ENCODE measurements at places on chromosomes 16 and 17.

DNA sequence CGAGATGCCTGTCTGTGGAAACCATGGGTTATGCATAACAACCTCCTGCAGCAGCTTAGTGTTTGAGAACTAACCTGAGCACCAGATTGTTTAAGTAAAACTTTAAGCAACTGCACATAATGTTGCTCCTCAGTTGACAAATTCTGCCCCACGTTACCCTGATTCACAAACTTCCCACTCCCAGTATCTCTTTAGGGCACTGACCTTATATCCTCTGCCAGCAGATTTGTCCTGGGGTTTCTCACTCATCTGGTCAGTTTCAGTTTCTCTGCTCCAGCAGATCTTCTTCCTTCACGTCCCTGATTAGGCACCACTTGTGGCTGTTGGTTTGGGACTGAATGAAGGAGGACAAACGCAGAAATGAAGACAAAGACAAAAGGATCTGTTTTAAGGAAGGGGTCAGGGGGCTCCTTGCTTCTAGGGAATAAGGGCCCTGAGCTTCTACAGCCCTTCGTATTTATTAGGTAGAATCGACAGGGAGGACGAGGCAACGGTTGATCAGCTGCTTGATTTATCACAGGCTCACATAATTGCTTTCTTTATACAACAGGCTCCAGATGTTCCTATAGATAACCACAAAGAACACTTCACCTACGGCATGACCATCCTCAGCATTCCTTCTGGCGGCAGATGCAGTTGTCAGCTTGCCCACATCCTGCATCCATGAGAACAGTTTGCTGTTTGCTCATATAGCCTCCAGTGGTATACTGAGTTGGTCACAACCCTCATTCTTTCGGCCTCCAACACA lies 13.5 kb upstream of the ZNF689 start:
- no peak for DNase-seq

DNA sequence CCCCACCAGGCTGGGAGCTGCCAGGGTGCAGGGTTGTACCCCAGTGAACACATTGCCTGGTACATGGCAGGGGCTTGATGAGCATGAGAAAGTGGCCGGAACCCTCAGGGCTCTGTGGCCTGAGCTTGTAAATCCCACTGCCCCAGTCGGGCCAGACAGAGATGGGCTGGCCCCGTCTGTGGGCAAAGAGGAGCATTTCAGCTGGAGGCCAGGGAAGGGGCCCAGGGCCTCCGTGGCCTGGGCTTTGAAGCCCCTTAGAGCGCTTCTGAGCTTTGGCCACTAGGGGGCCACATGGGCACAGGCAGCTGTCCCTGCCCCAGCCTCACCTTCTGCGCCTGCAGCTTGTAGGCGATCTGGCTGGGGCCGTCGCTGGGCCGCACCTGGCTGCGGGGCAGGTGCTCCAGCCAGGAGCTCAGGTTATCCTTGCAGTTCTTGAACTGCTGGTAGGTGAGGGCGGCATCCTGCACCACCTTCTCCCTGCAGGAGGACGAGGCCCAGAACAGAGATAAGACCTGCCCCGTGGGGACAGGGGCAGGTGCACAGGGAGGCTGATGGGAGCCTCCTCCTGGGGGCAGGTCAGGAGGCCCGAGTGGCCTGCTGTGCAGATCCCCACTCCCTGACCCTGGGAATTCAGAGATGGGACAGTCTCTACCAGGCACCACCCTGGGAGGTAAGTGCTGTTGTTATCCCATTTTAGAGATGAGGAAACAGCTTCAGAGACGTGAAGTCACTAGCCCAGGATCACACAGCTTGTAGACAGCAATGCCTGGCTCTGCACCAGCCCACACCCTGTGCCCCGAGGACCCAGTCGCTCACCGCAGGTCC lies 12.8 kb downstream of the EVPL start:
- peak; percentile 59 for DNase-seq

DNA sequence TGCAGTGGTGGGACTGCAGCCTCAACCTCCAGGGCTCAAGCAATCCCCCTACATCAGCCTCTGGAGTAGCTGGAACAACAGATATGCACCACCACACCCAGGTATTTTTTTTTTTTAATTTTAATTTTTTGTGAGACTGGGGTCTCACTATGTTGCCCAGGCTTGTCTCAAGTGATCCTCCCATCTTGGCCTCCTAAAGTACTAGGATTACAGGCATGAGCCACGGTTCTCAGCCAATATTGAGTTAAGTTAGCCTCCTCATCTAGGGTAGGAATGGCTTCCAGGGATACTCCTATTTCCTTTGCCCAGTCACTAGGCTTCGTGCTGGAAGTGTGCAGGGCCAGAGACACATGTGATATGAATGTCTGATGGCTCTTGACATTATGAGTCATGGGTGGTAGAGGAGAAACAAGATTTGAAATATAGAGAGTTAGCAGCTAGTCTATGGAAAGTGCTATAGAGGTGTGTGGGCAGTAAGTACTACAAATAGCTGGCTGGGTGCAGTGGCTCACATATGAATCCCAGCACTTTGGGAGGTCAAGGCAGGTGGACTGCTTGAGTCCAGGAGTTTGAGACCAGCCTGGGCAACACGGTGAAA lies 8.0 kb upstream of the HES7 start:
- DNase-seq: no peak

DNA sequence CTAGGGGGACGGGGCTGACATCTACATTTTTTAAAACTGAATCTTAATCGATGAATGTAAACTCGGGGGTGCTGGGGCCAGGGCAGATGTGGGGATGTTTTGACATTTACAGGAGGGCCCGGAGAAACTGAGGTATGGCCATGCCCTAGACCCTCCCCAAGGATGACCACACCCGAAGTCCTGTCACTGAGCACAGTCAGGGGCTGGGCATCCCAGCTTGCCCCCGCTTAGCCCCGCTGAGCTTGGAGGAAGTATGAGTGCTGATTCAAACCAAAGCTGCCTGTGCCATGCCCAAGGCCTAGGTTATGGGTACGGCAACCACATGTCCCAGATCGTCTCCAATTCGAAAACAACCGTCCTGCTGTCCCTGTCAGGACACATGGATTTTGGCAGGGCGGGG lies 21.4 kb downstream of the ADAM11 start:
- DNase-seq: peak; percentile 8

- no peak for DNase-seq
Observed at GRCh38 chr16:27335349-27336053, 21.7 kb downstream of the IL4R start.

GRCh38 chr16:88003316-88003715 lies 52.1 kb downstream of the BANP start:
- no peak for DNase-seq

- no peak for DNase-seq
Observed at GRCh38 chr16:3147046-3147756, 12.4 kb downstream of the ZNF213 start.

GRCh38 chr17:75909812-75910274 lies 5.2 kb upstream of the MRPL38 start:
- DNase-seq: no peak

- no peak for DNase-seq
Observed at GRCh38 chr16:28146536-28146935, 65.2 kb downstream of the XPO6 start.

DNA sequence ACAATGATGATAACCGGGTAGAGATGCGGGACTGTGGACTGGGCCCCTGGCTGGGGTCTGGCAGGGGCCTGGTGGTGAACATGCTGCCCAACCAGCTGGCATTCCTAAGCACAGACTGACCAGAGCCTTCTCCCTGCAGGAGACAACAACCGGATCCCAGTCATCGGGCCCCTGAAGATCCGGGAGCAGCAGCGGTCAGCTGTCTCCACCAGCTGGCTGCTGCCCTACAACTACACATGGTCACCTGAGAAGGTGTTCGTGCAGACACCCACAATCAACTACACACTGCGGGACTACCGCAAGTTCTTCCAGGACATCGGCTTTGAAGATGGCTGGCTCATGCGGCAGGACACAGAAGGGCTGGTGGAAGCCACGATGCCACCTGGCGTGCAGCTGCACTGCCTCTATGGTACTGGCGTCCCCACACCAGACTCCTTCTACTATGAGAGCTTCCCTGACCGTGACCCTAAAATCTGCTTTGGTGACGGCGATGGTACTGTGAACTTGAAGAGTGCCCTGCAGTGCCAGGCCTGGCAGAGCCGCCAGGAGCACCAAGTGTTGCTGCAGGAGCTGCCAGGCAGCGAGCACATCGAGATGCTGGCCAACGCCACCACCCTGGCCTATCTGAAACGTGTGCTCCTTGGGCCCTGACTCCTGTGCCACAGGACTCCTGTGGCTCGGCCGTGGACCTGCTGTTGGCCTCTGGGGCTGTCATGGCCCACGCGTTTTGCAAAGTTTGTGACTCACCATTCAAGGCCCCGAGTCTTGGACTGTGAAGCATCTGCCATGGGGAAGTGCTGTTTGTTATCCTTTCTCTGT lies 5.1 kb upstream of the SLC7A6 start:
- no peak for DNase-seq

DNA sequence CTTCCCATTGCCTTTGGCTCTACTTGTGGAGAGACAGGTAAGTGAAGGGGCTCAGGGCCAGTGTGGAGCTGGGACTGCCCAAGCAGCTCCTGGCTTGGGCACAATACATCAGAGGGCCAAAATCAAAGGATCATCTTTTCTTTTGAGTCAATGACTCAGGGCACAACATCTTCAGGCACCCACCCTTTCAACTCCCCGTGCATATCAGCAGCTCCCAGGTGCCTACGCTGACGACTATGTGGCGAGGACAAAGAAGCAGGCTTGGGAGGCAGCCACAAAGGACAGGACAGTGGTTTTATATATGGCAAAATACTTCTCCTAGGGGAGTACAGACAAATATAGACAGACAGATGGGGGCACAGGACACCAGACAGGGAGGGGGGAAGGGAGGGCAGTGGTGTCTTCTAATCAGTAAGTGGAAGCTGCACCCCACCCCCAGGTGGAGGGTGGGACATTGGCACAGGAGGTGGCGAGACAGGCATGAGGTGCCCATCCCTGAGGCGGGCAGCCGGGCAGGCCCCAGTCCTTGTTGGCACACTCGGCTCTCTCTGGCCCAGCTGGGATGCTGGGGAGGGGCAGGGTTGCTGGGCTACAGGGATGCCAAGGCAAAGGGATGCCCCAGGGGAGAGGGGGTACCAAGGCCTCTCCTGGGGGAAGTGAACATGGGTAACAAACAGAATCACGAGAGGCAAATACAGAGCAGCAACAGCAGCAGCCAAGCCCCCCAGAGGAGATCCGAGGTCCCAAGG lies 7.7 kb upstream of the ARL5C start:
- no peak for DNase-seq

- DNase-seq: no peak
Observed at GRCh38 chr16:48340054-48340453, 45.2 kb downstream of the SIAH1 start.

- DNase-seq: no peak
Observed at GRCh38 chr17:63698381-63698885, 1.5 kb downstream of the LIMD2 start.

DNA sequence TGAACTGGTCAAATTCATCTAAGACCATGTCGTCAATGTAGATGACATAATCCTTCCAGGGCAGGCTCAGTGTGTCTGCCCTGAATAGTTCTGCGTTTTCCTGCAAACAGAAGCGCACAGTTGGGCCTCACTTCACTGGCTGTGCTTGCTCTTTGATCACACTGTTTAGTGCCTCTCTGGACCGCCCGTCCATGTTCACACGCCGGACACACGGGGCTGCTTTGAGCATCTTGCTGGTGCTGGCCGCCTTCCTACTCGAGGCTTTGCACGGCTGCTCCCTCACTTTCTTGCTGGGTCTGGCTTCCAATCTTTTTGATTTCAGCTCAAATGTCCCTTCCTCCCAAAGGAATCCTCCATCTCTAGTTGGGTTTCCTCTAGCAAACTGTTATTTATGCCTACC lies 37.4 kb downstream of the DNAH17 start:
- no peak for DNase-seq
